ENCODE measurements at places on chromosomes 13 and 19.

DNA sequence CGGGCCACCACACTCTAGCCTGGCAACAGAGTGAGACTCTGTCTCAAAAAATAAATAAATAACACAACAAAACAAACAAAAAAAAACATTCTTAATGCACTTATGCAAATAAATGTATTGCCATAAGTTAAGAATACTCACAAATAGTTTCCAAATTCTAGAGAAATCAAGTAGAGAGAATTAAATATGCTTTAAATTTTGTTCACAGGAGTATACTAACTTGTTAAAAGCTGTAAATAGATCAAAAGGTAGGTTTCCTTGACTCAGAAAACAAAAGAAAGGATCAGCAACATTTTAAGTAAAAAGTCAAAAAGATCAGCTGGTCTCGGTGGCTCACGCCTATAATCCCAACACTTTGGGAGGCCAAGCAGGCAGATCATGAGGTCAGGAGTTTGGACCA is 50.5 kb upstream of the ZNF429 start:
- DNase-seq, result no peak

DNA sequence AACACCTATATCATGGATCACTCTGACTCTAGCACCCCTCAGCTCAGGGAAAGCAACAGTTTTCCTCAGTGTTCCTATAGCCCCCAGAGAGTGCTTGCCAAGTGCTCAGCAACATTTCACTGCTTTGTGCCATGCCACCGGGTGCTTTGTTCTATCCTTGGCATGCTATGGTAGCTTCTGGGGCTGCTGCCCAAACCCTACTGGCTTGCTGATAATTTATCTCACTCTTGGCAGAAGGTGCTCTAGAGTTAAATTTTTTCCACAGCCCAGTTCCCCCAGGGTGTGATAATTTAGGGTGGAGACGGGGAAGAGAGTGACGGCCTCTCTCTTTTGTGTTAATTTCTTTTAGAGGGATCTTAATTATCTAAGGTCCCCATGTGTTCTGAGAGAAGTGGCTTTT is 12.6 kb upstream of the CSNK1A1L start:
- DNase-seq, result no peak

GRCh38 chr19:31249217-31249616 is 100.0 kb downstream of the TSHZ3 start:
- no peak for DNase-seq

- DNase-seq, result no peak
These were observed 1.4 kb downstream of the HNRNPUL1 start for GRCh38 chr19:41265395-41266153.

DNA sequence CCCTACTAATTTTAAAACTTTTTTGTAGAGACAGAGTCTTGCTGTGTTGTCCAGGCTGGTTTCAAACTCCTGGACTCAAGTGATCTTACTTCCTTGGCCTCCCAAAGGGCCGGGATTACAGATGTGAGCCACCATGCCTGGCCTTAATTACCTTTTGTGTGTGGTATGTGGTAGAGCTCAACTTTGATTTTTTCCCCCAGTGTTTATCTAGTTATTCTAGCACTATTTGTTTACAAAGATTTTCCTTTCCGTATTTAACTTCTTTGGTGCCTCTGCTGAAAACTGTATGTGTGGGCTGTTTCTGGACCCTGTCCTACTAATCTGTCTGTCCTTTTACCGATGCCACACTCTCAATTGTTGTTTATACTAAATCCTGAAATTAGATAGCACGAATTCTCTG is 9.4 kb upstream of the ERCC5 start:
- DNase-seq, result no peak

DNA sequence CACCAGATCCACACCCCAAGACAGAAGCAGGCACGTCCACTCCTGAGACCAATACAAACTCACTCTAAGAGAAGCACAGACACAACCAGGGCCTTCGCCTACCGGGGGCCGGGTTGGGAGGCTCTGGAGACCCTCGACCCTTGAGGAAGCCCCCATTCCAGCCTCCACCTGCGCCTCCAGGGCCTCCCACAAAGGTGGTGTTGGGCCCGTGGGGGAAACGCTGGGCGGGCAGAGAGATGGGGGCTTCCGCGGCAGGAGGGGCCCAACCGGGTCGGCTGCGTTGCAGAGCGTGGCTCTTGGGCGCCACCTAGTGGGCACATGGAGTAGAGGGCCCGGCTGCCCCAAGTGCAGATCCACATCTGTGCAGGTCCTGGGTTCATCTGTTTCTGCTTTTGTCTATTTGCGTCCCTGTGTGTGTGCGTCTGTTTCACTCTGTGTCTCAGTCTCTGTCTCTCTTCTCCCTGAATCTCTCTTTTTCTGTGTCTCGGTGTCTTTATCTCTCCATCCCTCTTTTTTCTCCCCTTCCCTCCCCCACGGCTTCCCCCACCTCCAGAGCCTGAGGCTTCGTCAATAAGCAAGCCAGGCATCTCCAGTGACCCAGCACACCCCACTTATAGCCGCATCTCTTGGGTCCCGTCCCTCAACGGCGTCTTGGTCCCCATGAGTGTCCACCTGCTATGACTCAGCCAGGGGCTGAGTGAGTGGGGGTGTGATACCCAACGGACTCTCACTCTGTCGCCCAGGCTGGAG is 10.5 kb upstream of the TINCR start:
- peak; percentile 45 for DNase-seq

GRCh38 chr19:53254411-53255341 is at the start of gene ZNF677:
Gene ZNF677 (minus strand): TSS chr19:53254873. CDS start chr19:53251550, 3,323 bp downstream.
- peak; percentile 79 for DNase-seq

- DNase-seq, result no peak
These were observed 439.1 kb upstream of the ZNF507 start for GRCh38 chr19:31906111-31906871.

DNA sequence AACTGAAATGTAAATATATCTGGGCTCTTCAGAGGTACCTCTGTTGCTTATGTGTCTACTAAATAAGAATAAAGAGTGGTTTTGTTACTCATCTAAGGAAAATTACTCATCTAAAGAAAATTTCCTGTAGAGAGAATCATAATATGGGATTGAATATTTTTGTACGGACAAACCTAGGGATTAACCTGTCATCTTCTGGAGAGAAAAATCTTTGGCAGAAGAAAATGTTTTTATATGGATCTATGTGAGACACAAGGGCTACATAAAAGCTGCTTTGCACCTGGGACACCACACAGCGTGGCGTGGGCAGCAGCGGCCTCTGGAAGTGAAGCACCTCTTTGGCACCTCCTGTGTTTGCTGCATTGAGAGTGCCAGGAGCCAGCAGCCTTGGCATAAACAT is 242.9 kb upstream of the DACH1 start:
- DNase-seq, result no peak

GRCh38 chr13:27868641-27869435 is 51.0 kb upstream of the PDX1 start:
- DNase-seq, result no peak

Data from CD8-positive, alpha-beta memory T cell (primary cell).